ENCODE measurements at places on chromosomes 6 and 20. TPM values are rescaled to one million over a fixed set of nuclear protein-coding genes. Genes with fewer than 3 reads are reported as not detected.

The AKAP7 gene
- total RNA-seq, result 6.9 TPM

The MYBL2 gene
- 450 TPM for total RNA-seq

The GSS gene
- 78.7 TPM for total RNA-seq

The BPHL gene
- total RNA-seq, result 17.5 TPM

The ARID1B gene
- total RNA-seq, result 164 TPM

The FOXF2 gene
- total RNA-seq, result not detected

The TRIM26 gene
- total RNA-seq, result 53.3 TPM

The CDKN1A gene
- total RNA-seq, result 1.3 TPM

The MYT1 gene
- total RNA-seq, result 0.30 TPM

The CD83 gene
- 12.1 TPM for total RNA-seq

The ADAT2 gene
- 23.0 TPM for total RNA-seq

The RAB44 gene
- total RNA-seq, result not detected

The SLC2A4RG gene
- 110 TPM for total RNA-seq

The CTSZ gene
- 114 TPM for total RNA-seq

The TMEM244 gene
- not detected for total RNA-seq

The ANKRD66 gene
- not detected for total RNA-seq

The SLA2 gene
- 5.0 TPM for total RNA-seq

The CD109 gene
- 0.08 TPM for total RNA-seq

Measured in OCI-LY7 (cell line).